ENCODE measurements at places on chromosomes 5 and 9. TPM values are rescaled to one million over a fixed set of nuclear protein-coding genes. Genes with fewer than 3 reads are reported as not detected.
A peak's percentile ranks its signal among the peaks of the same experiment; 100 is the strongest.

The SLC36A3 gene
- not detected for total RNA-seq

The ABLIM3 gene
- not detected for total RNA-seq

The PCDHGA7 gene
- 0.28 TPM for total RNA-seq

The SYNPO gene
- 0.25 TPM for total RNA-seq

The TNFSF8 gene
- 56.4 TPM for total RNA-seq

The CCDC192 gene
- not detected for total RNA-seq

The SNCAIP gene
- total RNA-seq = not detected

The CEL gene
- 2.3 TPM for total RNA-seq

DNA sequence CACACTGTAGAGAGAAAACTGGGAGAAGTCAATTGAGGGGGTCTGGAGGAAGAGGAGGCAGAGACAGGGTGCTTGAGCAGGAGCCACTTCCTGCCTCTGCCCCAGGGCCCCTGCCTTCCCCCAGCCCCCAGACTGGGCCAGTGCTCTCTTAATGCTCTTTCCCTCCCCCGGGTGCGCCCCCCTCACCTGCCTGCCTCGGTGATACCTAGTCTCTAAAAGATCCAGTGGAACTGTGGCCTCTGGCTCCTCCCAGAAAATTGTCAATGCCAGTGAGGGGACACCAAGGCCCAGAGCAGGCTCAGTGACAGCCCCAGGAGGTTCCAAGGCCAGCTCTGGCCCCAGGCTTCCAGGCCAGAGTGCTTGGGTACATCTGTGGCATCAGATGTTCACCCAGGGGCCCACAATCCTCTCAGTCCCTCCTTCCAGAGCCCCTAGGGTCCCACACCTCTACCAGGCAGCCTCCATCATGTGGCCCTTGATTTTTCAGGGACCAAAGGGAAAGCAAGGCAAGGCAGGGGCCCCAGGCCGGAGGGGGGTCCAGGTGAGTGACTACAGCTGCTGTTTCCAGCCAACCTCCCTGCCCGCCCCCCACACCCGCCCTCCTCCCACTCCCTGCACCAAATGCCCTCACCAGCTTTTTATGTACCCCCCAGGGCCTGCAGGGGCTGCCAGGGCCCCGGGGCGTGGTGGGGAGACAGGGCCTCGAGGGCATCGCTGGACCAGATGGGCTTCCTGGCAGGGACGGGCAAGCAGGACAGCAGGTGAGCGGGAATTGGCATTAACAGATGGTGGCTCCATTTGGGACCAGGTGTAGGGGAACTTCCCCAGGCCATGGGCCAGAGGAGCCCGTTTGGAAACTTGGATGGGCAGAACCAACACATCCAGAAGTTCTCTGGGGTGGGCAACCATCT lies 33.1 kb upstream of the ORM1 start:
- peak; percentile 25 for DNase-seq

DNA sequence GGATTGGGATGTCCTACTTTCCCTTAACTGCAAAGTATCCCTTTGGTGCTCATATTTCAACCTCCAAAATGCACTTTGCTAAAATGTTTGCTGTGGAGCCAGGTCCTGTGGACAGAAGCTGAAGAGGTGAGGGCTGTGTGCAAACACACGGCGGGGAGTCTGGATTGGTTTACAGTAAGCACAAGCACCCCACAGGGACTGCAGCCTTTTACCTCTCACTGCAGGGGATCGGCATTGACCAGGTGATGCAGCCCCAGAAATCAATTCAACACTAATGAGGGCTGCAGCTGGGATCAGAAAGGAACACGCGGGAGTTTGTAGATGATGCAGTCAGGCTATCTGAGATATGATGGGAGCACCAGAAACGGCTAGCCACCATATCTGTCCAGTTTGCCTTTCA lies 450.9 kb downstream of the CCDC171 start:
- DNase-seq = no peak

GRCh38 chr5:40430101-40430710 lies 249.5 kb upstream of the PTGER4 start:
- no peak for DNase-seq

- DNase-seq = no peak
Observed at GRCh38 chr5:76811214-76811613, 7.6 kb upstream of the F2RL1 start.

DNA sequence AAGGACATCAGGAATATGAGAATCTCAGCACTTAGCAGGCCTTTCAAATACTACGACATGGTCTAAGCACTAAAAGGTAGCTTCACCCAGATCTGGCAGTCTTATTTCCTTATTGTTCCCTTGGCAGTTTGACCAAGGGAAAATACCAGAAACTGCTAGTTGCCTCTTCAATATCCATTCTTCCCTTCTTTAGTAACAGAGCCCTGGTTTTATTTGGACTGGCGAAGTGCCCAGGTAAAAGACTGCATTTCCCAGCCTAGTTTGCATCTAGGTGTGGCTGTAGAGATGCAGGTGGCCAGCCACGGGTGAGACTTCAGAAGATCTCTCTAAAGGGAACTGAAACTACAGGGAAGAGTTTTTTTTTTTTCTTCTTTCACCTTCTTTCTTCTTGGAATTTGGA lies 21.6 kb downstream of the DMRT2 start:
- DNase-seq = no peak

DNA sequence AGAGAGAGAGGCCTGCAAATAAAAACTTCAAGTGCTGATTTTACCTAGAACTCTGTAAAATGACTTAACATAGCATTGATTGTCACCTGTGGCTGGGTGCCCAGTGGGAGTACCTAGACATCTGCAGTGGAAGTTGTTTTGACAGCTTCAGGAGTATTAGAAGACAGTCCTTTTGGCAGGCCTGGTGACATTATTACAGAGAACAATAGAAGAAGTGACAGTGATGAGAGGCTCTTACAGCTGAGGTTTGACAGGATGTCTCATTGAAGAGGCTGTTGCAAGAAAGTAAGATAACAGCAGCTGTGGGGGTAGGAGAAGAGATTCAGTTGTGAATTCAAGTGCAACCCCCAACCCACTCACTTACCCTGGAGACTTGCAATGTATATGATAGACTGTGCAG lies 27.9 kb upstream of the MUSK start:
- no peak for DNase-seq

DNA sequence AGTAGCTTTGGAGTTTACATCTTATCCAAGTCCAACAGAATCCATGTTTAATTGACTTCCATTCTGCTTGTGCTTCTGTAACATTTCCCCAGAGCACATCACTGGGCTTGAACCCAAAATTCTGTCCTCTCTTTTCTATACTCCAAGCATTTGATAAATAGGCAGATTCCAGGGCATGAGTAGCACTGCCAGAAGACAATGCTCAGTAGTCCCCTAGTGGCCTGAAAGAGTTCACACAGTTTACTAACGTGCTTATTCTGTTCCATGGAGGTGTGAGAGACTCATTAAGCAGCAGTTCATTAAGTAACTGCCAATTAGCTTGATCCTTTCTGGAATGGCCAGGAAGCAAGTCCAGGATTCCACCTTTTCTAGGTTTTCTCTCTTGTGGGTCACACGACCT lies 9.4 kb upstream of the GABRA6 start:
- no peak for DNase-seq

GRCh38 chr5:36647046-36647445 lies 40.6 kb downstream of the SLC1A3 start:
- DNase-seq = no peak

DNA sequence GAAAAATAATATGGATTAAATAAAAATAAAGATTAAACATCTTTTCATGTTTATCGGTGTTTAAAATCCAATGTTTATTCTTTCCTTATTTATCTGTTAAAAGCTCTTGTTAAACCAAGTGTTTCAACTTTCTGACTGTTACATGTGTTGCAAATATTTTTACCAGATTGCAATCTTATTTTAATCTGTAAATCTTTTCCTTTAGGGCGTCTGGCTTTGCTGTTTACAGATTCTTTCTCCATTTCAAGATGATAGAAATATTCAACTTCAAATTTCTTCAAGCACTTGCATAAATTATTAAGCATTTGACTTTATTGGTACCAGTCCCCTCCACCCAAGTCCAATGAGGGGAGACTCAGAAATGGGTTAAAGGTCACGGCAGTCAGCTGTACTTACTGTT lies 16.9 kb upstream of the ABCA1 start:
- no peak for DNase-seq

- DNase-seq = no peak
Observed at GRCh38 chr9:90433398-90433941, 209.2 kb downstream of the DIRAS2 start.

GRCh38 chr5:129601576-129601975 lies 141.5 kb downstream of the ADAMTS19 start:
- DNase-seq = no peak
